AG09309 (cell line): ENCODE measurements at places on chromosomes 5 and 9.

- no peak for DNase-seq
These were observed 1.7 kb upstream of the HTR1A start for GRCh38 chr5:63963926-63964325.

DNA sequence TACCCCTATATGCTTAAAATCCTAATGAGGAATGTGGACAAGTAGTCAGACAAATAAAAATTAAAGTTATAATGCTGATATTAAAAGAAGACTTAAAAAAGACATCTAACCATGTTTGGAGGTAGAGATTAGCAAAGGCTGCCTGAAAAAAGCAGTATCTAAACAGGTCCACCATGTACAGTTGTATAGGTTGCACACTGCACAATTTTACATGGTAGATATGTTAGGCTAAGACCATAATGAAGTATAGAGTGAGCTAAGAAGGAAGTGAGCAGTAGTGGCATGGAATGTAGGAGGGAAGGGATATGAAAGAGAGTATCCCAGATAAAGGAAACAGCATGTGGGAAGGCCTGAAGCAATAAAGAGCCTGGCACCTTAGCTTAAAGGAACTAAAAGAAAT is 51.1 kb downstream of the MAMDC2 start:
- no peak for DNase-seq

GRCh38 chr5:172850454-172850797 is 16.4 kb downstream of the ERGIC1 start:
- no peak for DNase-seq

- DNase-seq: no peak
These were observed 468.4 kb downstream of the KDM4C start for GRCh38 chr9:7226007-7226640.

GRCh38 chr9:110006657-110007056 is 201.3 kb downstream of the C9orf152 start:
- DNase-seq: no peak

DNA sequence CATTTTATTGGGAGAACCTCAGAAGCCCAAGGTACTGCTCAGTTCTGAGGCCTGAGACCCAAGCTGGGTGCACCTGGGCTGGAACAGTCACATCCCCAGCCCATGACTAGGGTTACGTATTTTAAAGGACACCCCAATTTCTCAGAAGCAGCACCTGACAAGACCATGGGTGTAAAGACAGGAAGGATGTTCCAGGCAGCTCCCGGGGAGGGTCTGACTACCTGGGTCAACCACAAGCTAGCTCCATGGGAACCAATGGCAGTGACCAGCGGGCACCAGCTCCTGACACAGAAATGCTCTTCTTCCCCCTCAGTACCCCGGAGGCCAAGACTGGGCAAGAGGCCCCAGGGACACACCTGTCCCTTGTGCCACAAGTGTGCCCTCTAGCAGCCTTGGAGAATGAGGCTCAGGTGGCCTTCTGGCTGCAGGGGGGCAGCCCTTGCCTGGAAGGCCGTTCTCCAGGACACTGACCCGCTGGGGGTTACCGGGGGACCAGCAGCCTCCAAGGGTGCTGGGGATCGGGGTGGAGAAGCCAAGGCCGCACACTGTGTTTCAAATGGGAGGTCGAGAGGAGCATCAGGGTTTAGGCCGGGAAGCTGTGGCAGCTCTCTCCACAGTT is 52.6 kb downstream of the IPPK start:
- no peak for DNase-seq

DNA sequence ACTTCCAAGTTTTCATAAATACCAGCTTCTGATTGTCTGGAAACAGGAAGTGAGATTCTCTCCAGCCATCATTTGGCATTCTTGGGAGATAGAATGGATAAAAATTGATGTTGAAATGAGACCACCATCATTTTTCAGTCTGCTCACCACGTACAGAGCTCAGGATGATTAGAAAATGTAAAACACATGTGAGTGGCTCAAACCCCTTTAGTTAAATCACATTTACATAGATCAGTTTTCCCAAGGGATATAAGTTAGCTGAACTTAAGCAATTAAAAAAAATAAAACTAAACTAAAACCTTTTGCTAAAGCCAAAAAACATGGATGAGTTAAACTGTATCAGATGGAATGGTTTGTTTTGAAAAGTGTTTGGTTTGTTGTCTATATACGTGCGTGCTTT is 37.1 kb upstream of the GDNF start:
- DNase-seq: no peak

DNA sequence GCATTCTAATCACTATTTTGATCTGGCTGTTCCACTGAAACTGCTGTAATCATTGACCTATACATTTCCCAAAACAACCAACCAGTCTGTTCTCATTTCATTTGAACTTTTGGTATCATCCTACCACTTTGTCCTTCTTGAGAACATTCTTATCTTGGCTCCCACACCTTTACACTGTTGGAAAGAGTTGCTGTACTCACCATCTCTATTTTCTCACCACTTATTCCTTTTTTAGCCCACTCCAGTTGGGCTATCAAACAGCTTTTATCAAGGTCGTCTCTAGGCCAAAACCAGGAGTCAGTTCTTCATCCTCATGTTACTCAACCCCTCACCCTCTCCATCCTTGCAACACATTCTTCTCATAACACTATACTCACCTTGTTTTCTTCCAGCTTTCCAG is 170.1 kb downstream of the KDM4C start:
- no peak for DNase-seq
